Skeletal muscle cell (primary cell): ENCODE measurements at places on chromosomes 6 and 20.

- DNase-seq, result no peak
Measured at GRCh38 chr6:108068618-108069017, 5.9 kb downstream of the OSTM1 start.

DNA sequence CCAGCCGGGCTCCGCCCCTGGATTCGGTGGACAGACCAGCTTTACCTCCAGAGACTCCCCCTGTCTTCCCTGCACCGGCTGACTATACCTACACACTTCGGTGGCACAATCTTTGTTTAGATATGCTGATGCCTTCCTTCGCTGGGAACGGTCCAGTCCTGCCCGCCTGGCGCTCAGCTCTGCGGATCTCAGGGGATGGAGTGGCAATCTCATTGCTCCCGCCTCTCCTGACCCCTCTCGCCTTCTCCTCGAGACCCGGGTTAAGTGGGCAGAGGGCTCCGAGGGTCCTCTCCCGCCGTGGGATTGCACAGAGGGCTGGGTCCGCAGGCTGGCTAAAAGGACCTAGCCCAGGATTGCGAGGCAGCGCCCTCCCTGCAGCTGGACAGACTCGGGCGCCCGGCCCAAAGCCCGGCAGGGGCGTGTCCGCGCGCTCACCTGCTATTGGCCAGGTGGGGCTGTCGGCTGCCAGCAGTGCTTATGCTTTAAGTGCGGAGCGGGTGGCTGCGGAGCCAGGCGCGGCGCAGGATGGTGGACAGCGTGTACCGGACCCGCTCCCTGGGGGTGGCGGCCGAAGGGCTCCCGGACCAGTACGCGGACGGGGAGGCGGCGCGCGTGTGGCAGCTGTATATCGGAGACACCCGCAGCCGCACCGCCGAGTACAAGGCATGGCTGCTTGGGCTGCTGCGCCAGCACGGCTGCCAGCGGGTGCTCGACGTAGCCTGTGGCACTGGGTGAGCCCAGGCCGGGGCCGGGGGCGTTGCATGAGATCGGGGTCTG, at the start of gene GNMT:
Gene GNMT, plus strand, starts transcription at position 512 of the 777 bp plus-strand sequence. Its CDS starts 14 bp downstream, at position 526.
- DNase-seq, result no peak

- DNase-seq, result no peak
Measured at GRCh38 chr6:126148853-126149252, 162.5 kb downstream of the TRMT11 start.

DNA sequence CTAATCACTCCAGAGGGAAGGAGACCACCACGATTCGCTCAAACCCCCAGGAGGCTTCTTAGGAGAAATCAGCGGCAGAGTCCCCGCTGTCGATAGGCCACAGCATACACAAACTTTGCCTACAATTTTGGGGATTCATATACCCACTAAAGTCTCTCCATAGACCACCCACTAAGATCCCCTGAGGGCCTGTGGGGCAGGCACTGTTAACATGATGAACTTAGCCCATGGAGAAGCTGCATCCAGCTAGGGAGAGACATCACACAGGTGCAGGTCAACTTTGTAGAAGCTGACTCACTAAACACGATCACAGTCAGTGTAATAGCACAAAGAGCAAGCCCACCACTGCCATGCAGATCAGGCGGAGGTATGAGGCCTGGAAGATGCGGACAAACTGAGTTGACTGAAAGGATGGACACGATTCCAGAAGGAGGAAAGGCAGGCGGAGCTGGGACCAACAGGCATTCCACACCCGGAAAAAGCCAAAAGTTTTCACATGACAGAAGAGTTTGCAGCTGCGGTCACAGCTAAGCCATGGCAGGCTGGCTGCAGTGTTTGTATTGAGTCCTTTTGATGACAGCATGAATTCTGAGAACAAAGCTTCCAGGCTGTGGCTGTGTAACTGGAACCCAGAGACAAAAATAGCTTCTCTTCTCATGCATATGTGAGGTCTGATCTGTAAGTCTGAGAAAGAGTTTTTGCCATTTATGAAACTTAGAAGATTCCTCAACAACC, 75.7 kb upstream of the QKI start:
- peak; percentile 76 for DNase-seq

GRCh38 chr6:154298297-154298696, 58.3 kb downstream of the IPCEF1 start:
- DNase-seq, result no peak

GRCh38 chr20:19974630-19975435, 42.3 kb upstream of the NAA20 start:
- peak; percentile 92 for DNase-seq

DNA sequence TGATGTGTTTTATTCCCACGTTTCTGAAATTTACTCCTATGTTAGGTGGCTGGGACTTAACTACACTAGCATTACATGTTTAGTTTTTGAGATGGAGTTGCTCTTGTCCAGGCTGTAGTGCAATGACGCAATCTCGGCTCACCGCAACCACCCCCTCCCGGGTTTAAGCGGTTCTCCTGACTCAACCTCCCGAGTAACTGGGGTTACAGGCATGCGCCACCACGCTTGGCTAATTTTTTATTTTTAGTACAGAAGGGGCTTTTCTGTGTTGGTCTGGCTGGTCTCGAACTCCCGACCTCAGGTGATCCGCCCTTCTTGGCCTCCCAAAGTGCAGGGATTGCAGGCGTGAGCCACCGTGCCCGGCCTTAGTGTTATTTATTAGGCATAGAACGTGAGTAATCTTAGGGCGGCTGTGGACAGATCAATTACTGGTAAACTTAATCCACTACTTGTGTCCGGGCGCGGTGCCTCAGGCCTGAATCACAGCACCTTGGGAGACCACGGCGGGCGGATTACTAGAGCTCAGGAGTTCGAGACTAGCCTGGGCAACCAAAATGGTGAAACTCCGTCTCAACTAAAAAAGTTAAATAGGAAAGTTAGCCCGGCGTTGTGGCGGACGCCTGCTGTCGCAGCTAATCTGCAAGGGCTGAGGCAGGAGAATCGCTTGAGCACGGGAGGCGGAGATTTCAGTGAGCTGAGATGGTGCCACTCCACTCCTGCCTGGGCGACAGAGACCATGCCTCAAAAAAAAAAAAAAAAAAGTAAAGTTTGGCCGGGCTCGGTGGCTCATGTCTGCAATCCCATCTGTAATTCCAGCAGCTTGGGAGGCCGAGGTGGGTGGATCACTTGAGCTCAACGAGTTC, 123.7 kb upstream of the BTN3A2 start:
- DNase-seq, result no peak
